ENCODE measurements at places on chromosomes 6 and 20.

- no peak for DNase-seq
These were observed 61.6 kb downstream of the TTI1 start for GRCh38 chr20:37971561-37972127.

DNA sequence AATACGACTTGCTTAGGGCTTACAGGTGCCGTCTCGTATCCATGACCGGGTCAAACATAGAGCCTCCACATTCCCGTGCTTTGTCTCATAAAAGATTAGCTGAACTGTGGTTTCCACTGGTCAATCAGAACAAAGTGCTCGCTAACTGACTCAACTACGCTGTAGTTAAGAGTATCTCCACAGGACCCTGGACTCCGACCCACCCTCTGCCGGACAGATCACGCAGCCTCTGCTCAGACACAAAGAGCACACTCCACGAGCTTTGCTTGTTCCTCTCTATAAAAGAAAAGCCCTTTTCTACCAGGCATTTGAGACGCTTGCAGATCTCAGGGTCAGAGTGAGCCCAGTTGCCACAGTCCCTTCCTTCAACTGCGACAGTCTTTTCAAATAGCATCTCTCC, 298.7 kb upstream of the CDH4 start:
- DNase-seq, result no peak

GRCh38 chr20:48691523-48691922, 136.3 kb downstream of the PREX1 start:
- no peak for DNase-seq

GRCh38 chr6:136230219-136230853, 19.8 kb downstream of the MTFR2 start:
- DNase-seq, result no peak

- peak; percentile 72 for DNase-seq
These were observed 26.9 kb downstream of the DDX27 start for GRCh38 chr20:49245921-49246740.

GRCh38 chr6:75563032-75563431, 38.6 kb upstream of the SENP6 start:
- DNase-seq, result peak; percentile 28

GRCh38 chr6:153618371-153619322, 420.4 kb upstream of the OPRM1 start:
- no peak for DNase-seq

Measured in GM13976 (cell line).